ENCODE measurements at places on chromosomes 2 and 18. TPM values are rescaled to one million over a fixed set of nuclear protein-coding genes. Genes with fewer than 3 reads are reported as not detected.

OTX1 gene
- total RNA-seq, result not detected

SERPINB13 gene
- total RNA-seq, result not detected

VWA3B gene
- not detected for total RNA-seq

ZC3H15 gene
- 63.0 TPM for total RNA-seq

RTP5 gene
- total RNA-seq, result not detected

ZBTB7C gene
- total RNA-seq, result 0.35 TPM

COL4A4 gene
- 0.03 TPM for total RNA-seq

EFR3B gene
- total RNA-seq, result not detected

SPATA3 gene
- not detected for total RNA-seq

ADI1 gene
- 40.6 TPM for total RNA-seq

HOXD9 gene
- total RNA-seq, result not detected

POTEE gene
- total RNA-seq, result 0.45 TPM

VWC2L gene
- not detected for total RNA-seq

GKN2 gene
- total RNA-seq, result not detected

Data from activated naive CD4-positive, alpha-beta T cell treated with anti-CD3 and anti-CD28 coated beads, Interleukin-2, amount 10 ng/mL, durations not matched to agents 5 hours and 36 hours (primary cell).